ENCODE measurements at places on chromosomes 1 and 21.

- no peak for DNase-seq
Measured at GRCh38 chr1:41641475-41641814, 157.0 kb upstream of the EDN2 start.

DNA sequence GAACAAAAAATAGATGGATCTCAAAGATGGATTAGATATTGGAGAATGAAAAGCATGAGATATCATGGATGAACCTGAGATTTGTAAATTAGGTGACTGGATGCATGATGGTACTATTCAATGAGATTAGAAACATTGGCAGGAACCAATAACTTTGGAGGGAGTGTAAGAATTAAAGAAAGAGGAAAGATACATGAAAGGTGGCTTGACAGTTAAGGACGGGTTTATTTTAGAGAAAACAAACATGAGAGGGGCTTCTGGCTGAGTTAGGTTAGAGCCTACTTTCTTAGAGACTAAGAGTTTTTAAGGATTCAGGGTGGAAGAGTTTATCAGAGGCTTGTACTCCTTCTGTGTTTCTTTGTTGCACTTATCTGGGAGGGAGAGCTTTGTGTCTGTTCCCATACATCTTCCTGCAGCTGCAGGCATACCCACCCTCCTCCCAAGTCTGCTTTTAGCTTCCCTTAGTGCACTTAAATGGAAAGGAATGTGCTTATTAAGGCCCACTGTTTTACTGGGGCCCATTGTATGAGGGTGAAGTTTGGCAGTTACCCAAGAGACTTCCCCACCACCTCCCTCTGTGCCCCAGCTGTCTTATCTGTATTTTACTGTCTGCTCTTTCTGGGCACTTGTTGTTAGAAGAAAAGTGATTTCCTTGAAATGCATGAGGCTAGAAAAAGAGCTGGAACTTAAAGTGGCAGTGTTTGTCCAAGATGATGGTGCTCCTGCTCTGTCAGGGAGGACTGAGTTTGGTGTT is 26.1 kb upstream of the CR2 start:
- DNase-seq = no peak

DNA sequence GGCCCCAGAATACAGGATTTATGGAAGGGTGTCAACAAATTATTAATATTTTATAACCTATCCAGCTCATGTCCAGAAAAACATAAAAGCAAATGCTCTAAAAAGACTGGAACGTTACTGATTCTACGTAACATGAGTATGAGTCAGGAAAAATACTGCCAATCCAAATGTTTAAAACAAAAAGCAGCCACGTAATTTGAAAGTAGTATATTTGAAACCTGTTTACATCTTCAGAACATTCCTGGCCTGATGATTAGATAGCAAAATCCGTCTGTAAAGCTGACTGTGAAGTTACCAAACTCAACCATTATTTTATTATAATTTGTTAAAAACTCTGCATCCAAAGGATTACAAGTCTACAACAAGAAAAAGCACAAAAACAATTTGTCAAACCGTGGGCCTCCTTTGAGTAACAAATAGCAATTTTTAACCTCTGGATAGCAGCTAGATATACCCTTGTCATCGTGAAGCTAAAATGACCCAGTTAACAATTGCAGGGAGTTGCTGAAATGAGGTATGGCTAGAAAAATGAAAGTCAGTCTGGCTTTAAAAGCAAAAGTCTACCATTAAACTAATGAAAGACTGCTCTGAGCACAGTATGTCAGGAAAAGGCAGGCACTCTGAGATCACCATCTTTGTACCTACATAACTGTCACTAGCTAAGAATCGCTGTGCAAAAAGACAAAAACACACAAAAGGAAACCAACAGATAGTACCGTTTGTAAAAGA is 1.2 kb downstream of the UBR4 start:
- DNase-seq = no peak

GRCh38 chr1:23367791-23368561 is 1.7 kb downstream of the ZNF436 start:
- DNase-seq = peak; percentile 99

DNA sequence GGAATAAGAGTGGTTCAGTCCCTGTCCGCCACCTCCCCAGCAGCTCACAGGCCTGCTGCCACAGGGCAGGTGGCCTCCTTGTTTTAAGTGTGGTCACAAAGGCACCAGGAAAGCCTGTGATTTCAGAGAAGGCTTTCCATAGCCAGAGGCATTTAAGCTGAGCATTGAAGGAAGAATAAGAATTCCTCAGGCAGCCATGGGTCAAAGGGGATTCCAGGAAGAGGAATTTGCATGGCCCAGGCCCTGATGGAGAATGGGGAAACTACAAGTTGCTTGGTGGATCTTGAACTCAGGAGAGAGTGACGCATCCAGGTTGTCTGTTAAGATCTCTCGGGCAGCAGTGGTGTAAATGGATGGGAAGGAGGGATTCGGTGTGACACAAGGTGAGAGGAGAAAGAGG is 66.7 kb downstream of the KLHDC7A start:
- DNase-seq = no peak

DNA sequence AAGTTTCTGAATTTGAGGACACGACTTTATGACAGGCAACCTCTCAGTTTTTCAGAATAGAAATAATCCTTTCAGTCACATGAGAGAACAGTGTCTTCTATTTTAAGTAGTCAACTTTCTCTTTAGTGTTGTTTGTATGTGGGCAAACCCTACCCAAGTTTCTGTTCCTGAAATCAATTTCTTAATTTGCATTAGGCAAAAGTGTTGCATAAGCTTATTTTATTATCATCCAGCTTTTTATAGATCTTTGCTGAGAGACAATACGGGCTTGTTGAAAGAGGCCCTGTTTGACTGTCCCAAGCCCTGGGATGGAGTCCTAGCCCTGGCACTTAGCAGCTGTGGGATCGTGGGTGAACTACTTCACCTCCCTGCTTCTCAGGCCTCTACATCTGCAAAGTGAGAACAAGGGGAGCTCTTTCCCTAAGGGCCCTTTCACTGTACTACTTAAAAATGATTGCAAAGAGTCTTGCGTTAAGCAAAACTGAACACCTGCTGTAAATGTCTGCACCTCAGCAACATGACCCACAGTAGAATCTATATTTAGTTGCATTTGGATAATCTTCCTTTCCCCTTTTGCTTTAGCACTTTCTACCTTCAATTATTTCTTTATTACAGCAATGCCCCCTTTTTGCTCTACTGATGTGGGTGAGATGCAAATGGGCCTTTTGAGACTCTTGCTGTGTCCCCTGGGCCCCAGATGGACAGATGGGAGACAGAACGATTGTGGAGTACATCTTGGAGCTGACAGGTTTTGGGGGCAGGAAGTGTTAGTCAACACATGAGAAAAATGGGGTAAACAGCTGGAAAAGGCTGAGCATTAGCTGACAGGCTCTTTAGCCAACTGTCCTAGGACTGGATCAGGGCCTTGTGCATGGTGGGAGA is 41.0 kb upstream of the SCAF4 start:
- no peak for DNase-seq

- no peak for DNase-seq
Measured at GRCh38 chr21:17597680-17598079, 15.0 kb downstream of the BTG3 start.

- DNase-seq = no peak
Measured at GRCh38 chr1:157363660-157364140, 188.6 kb downstream of the FCRL5 start.

Data from left ventricle myocardium superior (tissue), 1 donor.